ENCODE measurements at places on chromosomes 5 and 9.

DNA sequence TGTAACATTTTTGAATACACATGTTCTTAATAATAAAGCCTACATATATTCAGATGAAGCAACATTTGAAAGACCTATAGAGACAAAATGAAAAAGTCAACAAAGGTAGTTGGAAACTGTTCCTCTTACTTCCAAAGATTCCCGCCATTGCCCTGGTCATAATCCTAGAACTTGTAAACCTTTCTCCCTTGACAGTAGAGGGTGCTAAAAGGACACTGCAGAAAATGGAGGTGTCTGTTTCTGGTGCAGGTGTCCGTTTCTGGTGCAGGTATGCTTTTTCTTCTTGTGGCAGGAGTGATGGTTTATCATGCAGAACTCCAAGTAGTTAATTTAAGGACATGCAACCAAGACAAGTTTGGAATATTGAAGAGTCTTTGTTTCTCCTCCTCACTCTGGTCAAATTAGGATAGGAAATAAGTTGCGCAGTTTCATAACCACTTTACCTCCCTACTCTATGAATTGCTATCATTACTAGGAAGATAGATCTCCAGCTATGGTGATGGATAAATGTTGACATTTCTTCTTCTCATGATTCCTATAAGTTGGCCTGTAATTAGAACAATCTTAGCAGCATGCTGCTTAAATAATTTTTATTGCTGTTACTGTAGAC lies 56.0 kb upstream of the FAM174A start:
- no peak for DNase-seq

DNA sequence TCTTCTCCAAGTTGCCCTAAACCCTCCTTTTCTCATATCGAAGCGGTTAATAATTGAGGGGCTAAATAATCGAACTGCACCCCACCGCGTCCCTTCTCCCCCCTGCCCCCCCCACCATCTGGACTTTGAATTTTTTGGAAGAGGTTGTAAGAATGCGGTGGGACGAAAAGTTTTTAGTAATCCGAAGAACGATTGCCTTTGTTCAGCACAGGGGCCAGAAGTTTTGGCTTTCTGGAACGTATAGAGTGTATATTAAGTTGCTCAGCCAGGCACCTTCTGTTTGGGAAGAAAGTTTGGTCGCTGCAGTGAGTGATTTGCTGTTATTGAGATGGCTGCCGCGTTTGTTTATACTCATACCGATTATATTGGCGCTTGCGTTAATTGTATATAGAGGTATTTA lies 518 bp downstream of the ERBIN start:
- DNase-seq, result no peak

GRCh38 chr5:29896646-29897045 lies 1296.8 kb upstream of the CDH6 start:
- no peak for DNase-seq

DNA sequence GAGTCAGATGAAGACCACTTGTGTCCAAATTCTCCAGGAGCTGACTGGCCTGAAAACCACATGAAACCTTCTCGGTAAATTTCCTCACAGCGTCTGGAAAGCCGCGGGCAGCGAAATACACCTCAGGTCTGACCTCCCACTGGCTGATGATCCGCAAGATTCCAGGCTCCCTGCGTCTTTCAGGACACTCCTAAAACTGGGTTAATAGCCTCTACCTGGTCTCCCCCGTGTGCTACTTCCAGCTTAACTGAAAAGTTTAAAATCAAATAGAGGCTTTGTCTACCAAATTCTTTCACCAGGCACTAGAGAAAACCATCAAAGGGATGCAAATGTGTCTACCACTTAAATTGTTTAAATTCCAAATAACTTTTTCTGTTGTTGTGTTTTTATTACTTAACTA lies 312.6 kb downstream of the DRD1 start:
- no peak for DNase-seq

All from stimulated activated CD4-positive, alpha-beta T cell treated with anti-CD3 and anti-CD28 coated beads, Interleukin-2, amount 100 ng/mL, for 48 hours (primary cell).